ENCODE measurements at places on chromosomes 5 and 9.

DNA sequence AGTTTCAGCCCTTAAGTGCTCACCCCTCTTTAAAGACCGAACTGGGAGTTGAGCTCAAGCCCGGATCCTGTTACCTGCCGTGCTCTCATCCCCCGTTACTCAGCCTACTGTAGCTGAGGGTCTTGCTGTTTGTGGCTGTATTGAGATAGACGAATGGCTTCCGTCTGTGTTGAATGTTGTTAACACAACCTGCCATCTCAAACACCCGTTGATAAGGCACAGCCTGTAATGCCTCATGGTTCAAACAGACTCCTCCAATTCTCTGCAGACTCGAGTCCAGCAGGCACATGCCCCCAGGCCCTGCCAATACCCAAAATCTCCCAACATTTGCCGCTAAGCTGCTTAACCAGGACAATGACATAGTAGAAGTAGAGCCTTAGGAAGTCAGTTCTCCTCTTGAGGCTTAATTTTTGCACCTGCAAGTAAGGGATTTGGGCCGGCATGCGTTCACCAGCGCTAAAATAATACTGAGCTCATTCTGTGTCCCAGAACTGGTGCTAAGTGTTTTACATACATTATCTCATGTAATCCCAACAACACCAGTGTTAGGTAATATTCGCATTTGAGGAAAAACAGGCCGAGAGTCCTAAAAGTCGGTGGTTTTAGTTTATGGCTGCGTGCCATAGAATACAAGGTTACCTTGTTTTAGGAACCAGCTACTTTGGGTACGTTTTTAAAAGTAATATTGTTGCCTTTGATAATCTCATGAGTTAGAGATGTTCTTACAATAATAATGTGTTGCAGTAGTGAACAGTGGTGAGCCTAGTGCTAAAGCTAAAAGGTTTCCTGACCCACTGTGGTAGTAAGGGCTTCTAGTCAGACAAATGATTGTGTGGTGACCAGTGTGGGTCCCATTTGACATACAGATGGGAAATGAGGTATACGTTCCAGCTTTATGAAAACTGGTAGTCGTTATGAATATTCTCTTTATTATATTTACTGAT, 1.5 kb upstream of the RFX3 start:
- peak; percentile 48 for DNase-seq

DNA sequence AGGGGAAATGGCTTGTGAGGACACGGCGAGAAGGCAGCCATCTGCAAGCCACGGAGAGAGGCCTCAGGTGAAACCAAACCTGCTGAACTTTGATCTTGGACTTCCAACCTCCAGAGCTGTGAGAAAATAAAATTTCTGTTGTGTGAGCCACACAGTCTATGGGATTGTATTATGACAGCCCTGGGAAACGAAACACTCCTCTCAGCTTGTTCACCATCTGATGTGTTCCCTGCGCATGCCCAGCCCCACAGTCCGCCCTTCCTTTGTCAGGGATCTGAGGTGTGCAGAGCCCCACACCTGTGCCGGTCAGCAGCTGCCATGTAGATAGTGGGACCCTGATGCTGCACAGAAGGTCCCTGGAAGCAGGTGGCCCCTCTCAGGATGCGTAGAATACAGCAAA, 34.1 kb downstream of the PLPP7 start:
- DNase-seq = no peak

DNA sequence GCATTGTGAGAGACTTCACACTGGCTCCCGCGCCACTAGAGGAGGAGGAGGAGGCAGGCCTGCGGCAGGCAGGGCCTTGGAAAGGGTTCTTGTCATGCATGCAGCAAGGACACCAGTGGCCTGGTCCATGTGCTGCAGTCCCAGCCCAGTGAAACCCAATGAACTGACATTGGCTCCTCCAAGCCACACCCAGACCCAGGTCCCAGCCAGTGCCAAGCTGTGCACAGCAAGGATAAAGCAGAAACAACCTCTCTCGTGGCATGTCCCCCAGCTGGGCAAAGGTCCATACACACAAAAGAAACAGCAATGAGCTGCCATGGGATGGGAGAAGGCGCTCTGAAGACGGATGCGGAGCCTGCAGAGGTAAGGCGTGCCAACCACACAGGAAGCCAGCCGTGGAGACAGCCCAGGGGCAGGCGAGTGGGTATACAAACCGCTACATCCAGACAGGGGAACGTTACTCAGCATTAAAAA, 89.2 kb downstream of the SEMA4D start:
- DNase-seq = no peak

DNA sequence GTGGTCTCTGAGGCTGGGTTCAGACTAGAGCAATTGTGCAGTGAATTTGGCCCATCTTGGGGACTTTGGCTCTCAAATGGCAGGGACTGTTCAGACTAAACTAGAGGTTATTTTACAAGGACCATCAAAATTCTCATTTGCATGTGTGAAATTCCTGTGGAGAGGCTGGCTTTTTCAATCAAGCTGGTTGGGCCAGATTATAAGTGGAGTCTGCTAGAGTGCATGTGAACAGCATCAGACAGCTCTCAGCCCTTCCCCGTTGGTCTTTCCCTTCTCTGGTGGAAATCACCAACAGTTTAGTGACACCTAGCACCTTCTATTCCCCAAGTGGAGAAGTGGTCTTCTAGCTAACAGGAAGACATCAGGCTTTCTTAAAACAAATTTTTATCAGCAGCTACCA, 301.3 kb downstream of the CWC27 start:
- no peak for DNase-seq

DNA sequence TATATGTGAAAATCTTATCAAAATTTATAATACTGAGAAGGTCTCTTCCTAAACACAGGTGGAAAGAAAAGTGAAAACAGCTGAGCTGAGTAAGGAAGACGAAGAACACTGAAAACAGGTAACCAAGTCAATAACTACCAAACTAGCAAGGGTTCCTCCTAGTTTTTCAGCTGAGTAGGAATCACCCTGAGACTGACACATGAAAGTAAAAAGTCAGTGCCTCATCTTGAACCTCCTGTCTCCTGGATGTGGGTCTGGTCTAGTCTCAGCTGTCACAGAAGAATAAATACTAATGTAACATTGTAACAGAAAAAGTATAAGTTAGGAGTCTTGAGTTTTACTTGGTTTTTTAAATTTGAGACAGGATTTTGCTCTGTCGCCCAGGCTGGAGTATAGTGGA, 121.0 kb downstream of the MEF2C start:
- no peak for DNase-seq

DNA sequence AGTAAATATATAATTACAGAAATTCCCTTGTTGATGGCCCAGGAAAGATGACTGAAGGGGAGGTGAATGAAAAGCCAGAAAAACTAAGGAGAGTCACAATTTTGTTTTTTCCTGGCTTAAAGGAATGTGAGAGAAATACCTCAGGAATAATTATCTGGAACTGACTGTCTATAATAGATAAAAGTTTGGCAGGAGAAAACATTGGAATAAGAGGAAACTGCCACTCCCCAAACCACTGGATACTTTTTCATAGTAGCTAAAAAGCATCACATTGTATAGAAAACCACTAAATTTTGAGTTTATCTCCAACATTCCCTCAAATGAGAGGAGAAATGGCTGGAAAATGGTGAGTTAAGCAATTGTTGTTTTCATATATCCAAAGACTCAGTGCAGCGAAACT, 326.0 kb downstream of the NPR3 start:
- DNase-seq = no peak

DNA sequence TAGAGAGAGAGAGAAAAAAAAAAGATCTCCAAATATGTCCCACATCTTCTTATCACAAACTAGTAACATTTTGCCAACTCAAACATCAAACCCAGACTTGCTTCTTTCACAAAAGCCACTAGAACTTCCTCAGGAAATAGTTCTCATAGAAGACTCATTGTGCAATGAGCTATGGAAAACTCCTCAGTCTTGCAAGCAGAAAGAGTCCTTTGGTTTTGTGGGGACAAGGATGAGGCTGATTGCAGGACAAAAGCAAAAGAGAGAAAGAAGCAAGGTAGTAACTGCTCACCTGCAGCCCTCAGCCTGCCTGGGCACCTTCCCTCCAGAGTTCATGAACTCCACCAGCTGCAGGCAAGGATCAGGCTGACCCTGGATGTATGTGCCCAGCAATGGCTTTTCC, 399.0 kb downstream of the IRX1 start:
- no peak for DNase-seq

- no peak for DNase-seq
Measured at GRCh38 chr5:132457371-132458225, 33.0 kb downstream of the IRF1 start.

- DNase-seq = no peak
Measured at GRCh38 chr9:76619197-76619596, 145.0 kb upstream of the PCA3 start.

DNA sequence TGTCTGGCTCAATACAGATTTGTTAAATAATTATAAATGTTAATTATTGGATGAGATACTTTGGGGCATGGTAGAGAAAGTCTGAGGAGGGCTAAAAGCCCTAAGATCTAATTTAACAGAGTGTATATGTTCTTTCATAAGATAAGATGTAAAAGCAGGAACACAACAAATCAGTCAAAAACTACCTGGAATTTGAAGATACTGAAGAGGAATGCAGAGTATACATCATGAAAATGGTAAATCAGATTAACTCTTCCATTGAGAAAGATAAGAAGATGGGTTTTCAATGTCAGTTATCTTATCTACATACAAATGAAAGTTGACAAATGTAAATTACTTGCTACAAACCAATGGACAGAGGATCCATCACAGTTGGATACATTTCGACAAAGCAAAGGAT, 107.3 kb upstream of the NFIB start:
- DNase-seq = no peak

- peak; percentile 64 for DNase-seq
Measured at GRCh38 chr5:161847941-161848391, at the start of gene GABRA1. Gene GABRA1 (plus strand): TSS chr5:161848120. CDS start chr5:161850811, 2,691 bp downstream.

DNA sequence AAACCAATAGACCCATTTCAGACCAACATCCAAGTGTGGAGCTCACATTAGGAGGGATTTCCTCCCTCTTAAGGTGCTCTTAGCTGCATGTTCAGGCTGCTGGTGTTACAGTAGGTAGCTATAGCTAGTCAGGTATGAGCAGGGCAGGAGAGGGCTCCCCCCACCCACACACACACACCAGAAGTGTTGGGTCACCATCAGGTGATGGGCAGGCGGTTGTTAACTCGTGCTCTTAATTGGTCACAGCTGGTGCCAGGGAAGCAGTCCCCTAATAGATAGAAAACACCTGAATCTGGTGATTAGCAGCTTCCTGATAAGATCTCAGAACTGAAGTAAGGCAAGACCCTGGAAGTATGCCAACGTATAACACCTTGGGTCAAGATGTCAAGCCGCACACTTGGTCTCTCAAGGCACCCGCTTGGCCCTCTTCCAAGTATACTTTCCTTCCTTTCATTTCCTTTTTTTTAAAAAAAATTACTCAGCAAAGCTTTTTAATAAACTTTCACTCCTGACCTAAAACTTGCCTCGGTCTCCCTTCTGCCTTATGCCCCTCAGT, 532.4 kb downstream of the DNAH5 start:
- no peak for DNase-seq

DNA sequence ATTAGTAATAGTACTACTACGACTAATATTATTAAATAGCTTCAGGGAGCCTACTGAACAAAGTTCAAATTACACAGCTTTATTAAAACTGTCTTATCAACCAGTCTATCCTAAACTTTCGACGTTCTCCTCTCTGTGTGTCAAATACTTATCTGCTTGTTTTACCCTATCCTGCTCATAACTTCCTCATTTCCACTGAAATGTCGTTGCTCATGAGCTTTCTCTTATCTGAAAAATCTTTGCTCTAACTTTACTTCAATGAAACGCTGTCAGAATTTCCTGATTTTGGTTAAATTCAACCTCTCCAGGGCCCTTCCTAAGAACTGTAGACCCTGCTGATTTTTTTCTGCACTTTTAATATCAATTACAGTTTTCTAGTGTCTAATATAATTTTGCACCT, 1431.0 kb upstream of the WWC1 start:
- no peak for DNase-seq
